ENCODE measurements at places on chromosomes 2 and 18. TPM values are rescaled to one million over a fixed set of nuclear protein-coding genes. Genes with fewer than 3 reads are reported as not detected.

- H3K36me3 ChIP-seq = peaks cover 4% of the 10 kb centered on the region
- no peak overlapping the region for H3K27ac ChIP-seq
- no peak overlapping the region for H3K4me3 ChIP-seq
Measured at GRCh38 chr2:152740743-152741328, 22.4 kb downstream of the ARL6IP6 start.

- no peak overlapping the region for H3K27ac ChIP-seq
- no peak overlapping the region for H3K4me3 ChIP-seq
- no peak for DNase-seq
Measured at GRCh38 chr2:148459377-148459778, 185.2 kb upstream of the EPC2 start.

DNA sequence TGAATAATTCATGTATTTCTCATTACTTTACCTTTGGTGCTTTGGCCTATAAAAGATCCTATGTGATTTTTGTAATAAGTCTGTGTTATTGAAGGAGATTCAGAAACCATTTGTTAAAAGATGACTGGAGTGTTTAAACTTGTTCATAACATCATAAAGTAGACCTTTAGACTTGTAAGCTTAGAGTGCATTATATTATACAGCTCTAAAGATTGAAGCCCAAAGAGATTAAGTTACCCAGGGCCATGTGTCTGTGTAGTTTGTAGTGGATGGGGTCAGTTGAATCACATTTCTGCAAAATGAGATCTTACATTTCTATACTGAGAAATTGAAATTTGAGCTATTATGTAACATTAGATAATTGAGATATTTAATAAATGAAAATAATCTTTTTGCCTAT is 60.2 kb upstream of the STON1 start:
- no peak overlapping the region for H3K4me3 ChIP-seq
- H3K4me1 ChIP-seq = no peaks in the 10 kb centered on the region
- DNase-seq = no peak
- peaks cover 13% of the 10 kb centered on the region for H3K36me3 ChIP-seq
- no peak overlapping the region for H3K27ac ChIP-seq

DNA sequence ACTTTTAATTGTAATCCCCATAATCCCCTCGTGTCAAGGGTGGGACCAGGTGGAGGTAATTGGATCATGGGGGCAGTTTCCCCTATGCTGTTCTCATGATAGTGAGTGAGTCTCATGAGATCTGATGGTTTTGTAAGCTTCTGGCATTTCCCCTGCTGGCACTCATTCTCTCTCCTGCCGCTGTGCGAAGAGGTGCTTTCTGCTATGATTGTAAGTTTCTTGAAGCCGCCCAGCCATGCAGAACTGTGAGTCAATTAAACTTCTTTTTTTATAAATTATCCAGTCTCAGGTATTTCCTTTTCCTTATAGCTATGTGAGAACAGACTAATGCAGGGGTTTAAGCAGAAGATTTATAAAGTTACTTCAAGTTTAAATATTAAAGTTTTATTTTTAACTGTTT is 655.2 kb downstream of the EPHA4 start:
- no peaks in the 10 kb centered on the region for H3K27me3 ChIP-seq
- DNase-seq = no peak
- no peaks in the 10 kb centered on the region for H3K4me1 ChIP-seq
- H3K4me3 ChIP-seq = no peak overlapping the region
- no peaks in the 10 kb centered on the region for H3K36me3 ChIP-seq
- H3K27ac ChIP-seq = no peak overlapping the region

GRCh38 chr18:59881728-59882656 is 17.8 kb upstream of the PMAIP1 start:
- no peak for DNase-seq
- H3K36me3 ChIP-seq = no peaks in the 10 kb centered on the region
- H3K27me3 ChIP-seq = no peaks in the 10 kb centered on the region
- no peak overlapping the region for H3K4me3 ChIP-seq
- H3K27ac ChIP-seq = no peak overlapping the region
- no peaks in the 10 kb centered on the region for H3K4me1 ChIP-seq

DNA sequence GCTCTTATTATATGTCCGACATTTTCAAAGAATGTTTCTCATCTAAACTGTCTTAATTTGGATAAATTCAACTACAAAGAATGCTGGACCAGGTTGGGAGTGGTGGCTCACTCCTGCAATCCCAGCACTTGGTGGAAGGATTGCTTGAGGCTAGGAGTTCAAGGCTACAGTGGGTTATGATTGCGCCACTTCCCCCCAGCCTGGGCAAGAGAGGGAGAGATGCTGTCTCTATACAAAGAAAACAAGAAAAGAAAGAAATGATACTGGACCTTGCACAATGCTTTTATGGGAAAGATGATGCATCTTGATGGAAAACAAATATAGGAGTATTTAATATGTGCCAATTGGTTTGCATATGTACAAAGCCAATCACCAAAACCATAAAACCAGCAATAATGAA is 296.7 kb downstream of the LPIN1 start:
- H3K27me3 ChIP-seq = no peaks in the 10 kb centered on the region
- DNase-seq = no peak

GRCh38 chr2:153786016-153786415 is 85.7 kb upstream of the GALNT13 start:
- H3K27me3 ChIP-seq = no peaks in the 10 kb centered on the region
- no peaks in the 10 kb centered on the region for H3K4me1 ChIP-seq
- DNase-seq = no peak
- H3K27ac ChIP-seq = no peak overlapping the region

DNA sequence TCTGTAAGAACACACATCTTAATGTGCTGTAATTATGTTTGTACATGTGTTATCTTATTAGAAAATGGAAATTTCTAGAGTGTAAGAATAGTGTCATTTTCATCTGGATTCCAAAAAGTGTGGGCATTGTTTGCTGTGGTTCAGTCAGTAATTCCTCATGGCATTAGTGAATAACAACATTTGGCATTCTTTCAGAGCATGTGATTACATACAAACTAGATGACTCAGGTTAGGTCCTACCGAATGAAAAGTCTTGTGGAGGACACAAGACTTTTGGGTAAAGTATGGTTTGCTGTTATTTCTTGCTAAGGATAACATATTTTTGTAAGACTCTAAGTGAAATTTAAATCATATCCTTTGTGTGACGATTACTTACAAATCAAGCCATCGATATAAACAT is 593.1 kb upstream of the NRXN1 start:
- no peaks in the 10 kb centered on the region for H3K36me3 ChIP-seq
- H3K27ac ChIP-seq = no peak overlapping the region
- no peaks in the 10 kb centered on the region for H3K27me3 ChIP-seq
- H3K4me3 ChIP-seq = no peak overlapping the region
- no peak for DNase-seq
- no peaks in the 10 kb centered on the region for H3K4me1 ChIP-seq

GRCh38 chr2:148534416-148535204 is 109.9 kb upstream of the EPC2 start:
- no peaks in the 10 kb centered on the region for H3K36me3 ChIP-seq
- H3K4me1 ChIP-seq = no peaks in the 10 kb centered on the region
- DNase-seq = no peak
- no peak overlapping the region for H3K4me3 ChIP-seq
- no peak overlapping the region for H3K27ac ChIP-seq
- no peaks in the 10 kb centered on the region for H3K27me3 ChIP-seq

GRCh38 chr2:97806738-97807618 is 93.6 kb downstream of the ZAP70 start:
- no peaks in the 10 kb centered on the region for H3K4me1 ChIP-seq
- no peaks in the 10 kb centered on the region for H3K36me3 ChIP-seq
- H3K27ac ChIP-seq = no peak overlapping the region

DNA sequence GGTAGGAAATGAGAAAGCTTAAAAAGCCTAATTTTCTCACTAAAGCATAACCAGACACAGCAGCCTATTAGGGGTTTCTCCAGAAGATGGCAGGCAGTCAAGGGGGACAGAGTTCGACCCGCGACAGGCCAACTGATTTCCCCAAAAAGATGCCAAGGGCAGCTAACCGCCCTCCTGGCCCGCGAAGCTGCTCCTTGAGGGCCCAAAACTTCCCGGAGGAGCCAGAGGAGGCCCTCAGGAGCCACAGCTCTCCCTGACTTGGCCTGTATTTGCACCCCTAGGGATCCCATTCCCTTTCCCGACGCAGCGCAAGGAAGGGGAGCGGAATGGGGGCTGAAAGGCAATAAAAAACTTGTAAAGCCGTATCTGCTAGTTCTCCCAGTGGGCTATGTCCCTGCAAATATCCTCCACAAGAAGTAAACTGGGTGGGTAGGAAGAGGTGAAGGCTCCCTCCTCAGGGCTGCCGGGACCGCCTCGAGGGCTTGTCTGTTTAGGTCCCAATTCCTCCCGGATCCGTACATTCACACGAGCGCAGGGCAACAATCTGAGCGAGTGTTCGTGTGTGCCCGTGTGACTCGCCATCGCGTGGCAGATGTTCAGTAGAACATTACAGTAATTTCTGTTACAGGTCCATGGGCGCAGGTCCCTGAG is 756 bp upstream of the NAGK start:
- H3K4me1 ChIP-seq = no peaks in the 10 kb centered on the region
- H3K27me3 ChIP-seq = no peaks in the 10 kb centered on the region
- H3K36me3 ChIP-seq = no peaks in the 10 kb centered on the region

DNA sequence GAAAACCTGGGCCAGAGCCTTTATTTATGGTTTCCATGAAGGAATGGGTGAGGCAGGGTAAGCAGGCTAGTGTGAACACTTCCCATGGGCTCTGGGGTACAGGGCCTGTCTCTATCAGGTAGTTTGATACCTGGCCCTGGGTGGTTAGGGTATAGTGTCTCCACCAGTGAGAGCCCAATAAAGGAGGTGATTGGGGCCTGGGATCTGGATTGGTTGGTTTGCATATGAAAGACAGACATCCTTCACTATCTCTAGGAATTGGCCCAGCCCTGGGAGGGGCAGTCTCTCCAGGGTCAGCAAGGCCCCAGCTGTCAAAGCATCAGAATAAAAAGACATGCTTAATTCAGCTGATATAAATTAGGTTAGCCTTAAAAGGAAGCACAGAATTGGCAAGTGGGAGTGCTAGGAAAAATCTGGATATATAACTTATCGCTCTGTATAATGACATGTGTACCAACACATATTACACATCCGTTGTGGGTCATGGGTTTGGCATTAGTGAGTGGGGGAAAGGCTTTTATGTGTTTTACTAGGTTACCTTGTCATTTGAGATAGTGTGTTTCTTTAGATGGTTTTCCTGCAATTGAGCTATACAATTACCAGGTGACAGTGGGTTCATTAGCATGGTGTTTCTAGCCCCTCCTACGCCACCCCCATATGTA is 18.5 kb upstream of the TMEM178A start:
- no peak overlapping the region for H3K4me3 ChIP-seq
- DNase-seq = no peak
- no peaks in the 10 kb centered on the region for H3K36me3 ChIP-seq
- no peak overlapping the region for H3K27ac ChIP-seq
- H3K4me1 ChIP-seq = no peaks in the 10 kb centered on the region
- H3K27me3 ChIP-seq = no peaks in the 10 kb centered on the region

GRCh38 chr2:115483666-115484065 is 1041.2 kb downstream of the DPP10 start:
- no peaks in the 10 kb centered on the region for H3K27me3 ChIP-seq
- no peak for DNase-seq
- no peaks in the 10 kb centered on the region for H3K36me3 ChIP-seq
- H3K4me3 ChIP-seq = no peak overlapping the region
- no peaks in the 10 kb centered on the region for H3K4me1 ChIP-seq
- no peak overlapping the region for H3K27ac ChIP-seq

GRCh38 chr2:233997707-233998106 is 52.8 kb upstream of the SPP2 start:
- no peaks in the 10 kb centered on the region for H3K27me3 ChIP-seq
- H3K4me3 ChIP-seq = no peak overlapping the region
- no peak for DNase-seq
- H3K4me1 ChIP-seq = no peaks in the 10 kb centered on the region

DNA sequence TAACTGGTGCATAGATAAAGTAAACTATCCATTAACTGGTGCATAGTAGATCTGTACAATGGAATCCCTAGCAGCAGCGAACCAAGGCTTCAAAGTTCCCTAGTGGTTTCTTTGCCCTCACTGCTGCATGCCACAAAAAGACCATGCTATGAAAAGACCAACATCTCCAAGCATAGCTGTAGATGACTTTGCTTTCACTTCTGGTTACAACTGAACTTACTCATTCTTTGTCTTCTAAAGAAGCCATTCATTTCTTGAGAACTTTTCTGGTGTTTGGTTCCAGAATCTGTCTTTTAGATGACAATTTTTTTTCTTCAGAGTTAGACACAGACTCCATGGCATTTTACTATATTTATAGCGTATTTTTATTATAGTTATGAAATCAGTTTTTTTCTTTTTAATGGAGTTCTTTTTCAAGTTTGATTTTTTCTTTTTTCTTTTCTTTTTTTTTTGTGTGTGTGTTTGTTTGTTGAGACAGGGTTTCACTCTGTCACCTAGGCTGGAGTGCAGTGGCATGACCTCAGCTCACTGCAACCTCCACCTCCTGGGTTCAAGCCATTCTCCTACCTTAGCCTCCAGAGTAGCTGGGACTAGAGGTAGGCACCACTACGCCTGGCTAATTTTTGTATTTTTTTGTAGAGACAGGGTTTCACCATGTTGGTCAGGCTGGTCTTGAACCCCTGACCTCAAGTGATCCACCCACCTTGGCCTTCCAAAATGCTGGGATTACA is 63.6 kb downstream of the SLC35F5 start:
- H3K4me1 ChIP-seq = no peaks in the 10 kb centered on the region
- no peak overlapping the region for H3K4me3 ChIP-seq
- H3K36me3 ChIP-seq = no peaks in the 10 kb centered on the region

- H3K36me3 ChIP-seq = no peaks in the 10 kb centered on the region
- H3K27ac ChIP-seq = no peak overlapping the region
- H3K27me3 ChIP-seq = no peaks in the 10 kb centered on the region
- no peak overlapping the region for H3K4me3 ChIP-seq
Measured at GRCh38 chr2:169647496-169647895, 46.7 kb downstream of the CFAP210 start.

- no peaks in the 10 kb centered on the region for H3K36me3 ChIP-seq
- H3K4me3 ChIP-seq = no peak overlapping the region
- no peaks in the 10 kb centered on the region for H3K27me3 ChIP-seq
- no peak for DNase-seq
Measured at GRCh38 chr2:128466776-128467175, 148.1 kb upstream of the HS6ST1 start.

GRCh38 chr2:231411831-231412617 is 16.5 kb downstream of the B3GNT7 start:
- H3K4me1 ChIP-seq = no peaks in the 10 kb centered on the region
- DNase-seq = peak; percentile 90
- H3K4me3 ChIP-seq = peak overlapping the region; percentile 39
- H3K27me3 ChIP-seq = no peaks in the 10 kb centered on the region

DNA sequence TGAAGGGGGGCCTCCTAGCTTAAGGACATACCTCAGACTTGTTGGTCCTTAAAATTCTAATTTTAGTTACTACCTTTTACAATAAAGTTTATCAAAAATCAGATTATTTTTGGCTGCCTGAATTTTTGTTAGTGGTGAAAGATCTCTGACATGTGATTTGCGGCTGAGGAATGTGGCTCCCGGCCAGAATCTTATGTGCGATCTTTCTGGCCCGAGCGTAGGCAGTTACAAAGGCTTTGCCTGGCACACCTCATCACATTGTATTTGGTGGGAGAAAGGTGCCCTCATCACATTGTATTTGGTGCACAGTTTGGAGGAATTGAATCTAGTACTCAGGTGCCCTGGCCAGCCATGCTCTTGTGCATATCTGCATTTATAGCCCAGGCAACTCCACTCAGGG is 289.1 kb downstream of the GULP1 start:
- H3K4me3 ChIP-seq = no peak overlapping the region
- H3K27ac ChIP-seq = no peak overlapping the region
- no peak for DNase-seq
- no peaks in the 10 kb centered on the region for H3K4me1 ChIP-seq
- no peaks in the 10 kb centered on the region for H3K36me3 ChIP-seq
- no peaks in the 10 kb centered on the region for H3K27me3 ChIP-seq

Gene MC2R
- total RNA-seq = not detected

Gene SGO2
- 0.83 TPM for total RNA-seq

Gene ATOH8
- total RNA-seq = 4.3 TPM

Gene CAPN13
- 11.2 TPM for total RNA-seq

Gene BBS5
- total RNA-seq = 5.8 TPM

Gene KYNU
- 0.66 TPM for total RNA-seq
